ENCODE measurements at places on chromosomes 5 and 9.

- DNase-seq = no peak
Observed at GRCh38 chr9:86263876-86264275, 4.4 kb upstream of the C9orf153 start.

- DNase-seq = no peak
Observed at GRCh38 chr9:84271531-84271900, 69.0 kb downstream of the SLC28A3 start.

- DNase-seq = no peak
Observed at GRCh38 chr5:44828719-44829118, 20.0 kb downstream of the MRPS30 start.

GRCh38 chr9:33379666-33380389 is 22.5 kb downstream of the AQP7 start:
- DNase-seq = no peak

- DNase-seq = no peak
Observed at GRCh38 chr5:862367-863243, 11.8 kb upstream of the ZDHHC11 start.

GRCh38 chr5:95803271-95804148 is 19.0 kb downstream of the GLRX start:
- DNase-seq = no peak

All from type B pancreatic cell (in vitro differentiated cells).